AG09309 (cell line): ENCODE measurements at places on chromosomes 12 and 14.
A peak's percentile ranks its signal among the peaks of the same experiment; 100 is the strongest.

- no peak for DNase-seq
Observed at GRCh38 chr12:110431957-110432587, 18.1 kb downstream of the ARPC3 start.

DNA sequence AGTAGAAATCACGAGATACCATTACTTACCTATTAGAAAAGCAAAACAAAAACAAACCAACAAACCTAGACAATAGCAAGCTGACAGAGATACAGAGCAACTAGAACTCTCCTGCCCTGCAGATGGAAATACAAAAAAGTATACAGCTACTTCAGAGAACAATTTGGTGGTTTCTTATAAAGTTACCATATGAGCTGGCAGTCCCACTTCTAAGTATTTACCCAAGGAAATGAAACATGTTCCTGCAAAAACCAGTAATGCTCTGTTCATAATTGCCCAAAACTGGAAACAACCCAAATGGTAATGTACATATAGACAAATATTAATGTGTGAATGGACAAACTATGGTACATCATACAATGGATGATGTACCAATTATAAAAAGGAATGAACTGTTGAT, 31.7 kb downstream of the FUT8 start:
- DNase-seq = no peak

GRCh38 chr12:106417926-106418910, 60.7 kb downstream of the POLR3B start:
- DNase-seq = peak; percentile 38

- no peak for DNase-seq
Observed at GRCh38 chr14:55170526-55170925, 20.9 kb downstream of the DLGAP5 start.

DNA sequence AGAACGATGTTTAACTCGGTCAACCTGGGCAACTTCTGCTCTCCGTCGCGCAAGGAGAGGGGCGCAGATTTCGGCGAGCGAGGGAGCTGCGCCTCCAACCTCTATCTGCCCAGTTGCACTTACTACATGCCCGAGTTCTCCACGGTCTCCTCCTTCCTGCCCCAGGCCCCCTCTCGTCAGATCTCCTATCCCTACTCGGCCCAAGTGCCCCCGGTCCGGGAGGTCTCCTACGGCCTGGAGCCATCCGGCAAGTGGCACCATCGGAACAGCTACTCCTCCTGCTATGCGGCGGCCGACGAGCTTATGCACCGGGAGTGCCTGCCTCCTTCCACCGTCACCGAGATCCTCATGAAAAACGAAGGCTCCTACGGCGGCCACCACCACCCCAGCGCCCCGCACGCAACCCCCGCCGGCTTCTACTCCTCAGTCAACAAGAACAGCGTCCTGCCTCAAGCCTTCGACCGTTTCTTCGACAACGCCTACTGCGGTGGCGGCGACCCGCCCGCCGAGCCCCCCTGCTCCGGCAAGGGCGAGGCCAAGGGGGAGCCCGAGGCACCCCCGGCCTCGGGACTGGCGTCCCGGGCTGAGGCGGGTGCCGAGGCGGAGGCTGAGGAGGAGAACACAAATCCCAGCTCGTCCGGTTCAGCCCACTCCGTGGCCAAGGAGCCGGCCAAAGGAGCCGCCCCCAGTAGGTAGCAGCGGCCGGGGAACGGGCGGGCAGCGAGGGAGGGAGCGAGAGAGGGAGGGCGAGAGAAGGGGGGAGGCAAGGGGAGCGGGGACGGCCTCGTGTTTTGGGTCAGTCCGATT, 513 bp downstream of the HOXC11 start:
- DNase-seq = no peak

- no peak for DNase-seq
Observed at GRCh38 chr14:79525416-79525815, 685.9 kb downstream of the DIO2 start.

DNA sequence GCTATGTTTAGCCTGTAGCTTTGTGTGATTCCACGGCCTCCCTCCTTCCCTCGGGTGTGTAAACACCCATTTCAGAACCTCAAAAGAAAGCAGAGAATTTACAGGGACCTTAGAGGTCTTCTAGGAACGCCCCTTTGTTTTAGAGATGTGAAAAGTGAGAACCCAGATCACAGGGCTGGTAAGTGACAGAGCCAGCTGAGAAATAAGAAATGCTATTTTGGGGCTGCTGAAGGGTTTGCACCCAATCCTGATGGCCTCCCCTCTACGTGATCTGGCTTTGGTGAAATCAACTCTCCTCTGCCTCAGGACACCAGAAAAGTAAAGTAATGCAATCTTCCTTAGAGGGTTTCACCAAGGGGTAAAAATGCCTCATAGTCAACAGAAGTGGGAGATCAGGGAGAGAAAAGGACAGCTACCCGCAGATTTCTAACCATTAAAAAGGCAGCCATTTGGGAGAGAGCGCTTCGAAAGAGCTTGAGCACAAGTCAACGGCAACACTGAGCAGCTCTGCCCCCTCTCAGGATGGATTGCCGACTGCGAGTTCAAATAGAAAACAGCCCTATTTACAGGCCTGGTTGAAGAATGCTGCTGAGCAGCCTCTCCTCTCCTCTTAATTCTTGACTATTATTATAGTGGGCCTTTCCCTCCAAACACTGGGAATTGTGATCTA, 78.5 kb upstream of the RASSF3 start:
- DNase-seq = no peak

GRCh38 chr12:6323340-6323994, 13.0 kb downstream of the PLEKHG6 start:
- DNase-seq = peak; percentile 85

DNA sequence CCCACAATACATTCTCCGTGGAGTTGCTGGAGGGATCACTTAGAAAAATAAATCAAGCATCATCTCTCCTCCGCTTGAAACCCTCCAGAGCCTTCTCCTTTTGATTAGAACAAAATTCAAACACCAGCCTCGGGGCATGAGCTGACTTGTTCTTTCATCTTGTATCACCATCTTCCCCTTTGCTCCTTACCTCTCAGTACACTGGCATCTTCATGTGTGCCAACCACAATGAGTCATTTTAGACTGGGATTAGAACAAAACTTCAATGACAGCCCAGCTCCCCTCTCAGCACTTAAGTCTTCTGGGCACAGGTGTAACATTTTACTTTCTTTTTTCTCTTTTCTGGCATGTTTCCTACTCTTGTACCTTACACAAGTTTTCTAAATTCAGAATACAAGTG, 1159.2 kb upstream of the TMEM132C start:
- DNase-seq = no peak

- no peak for DNase-seq
Observed at GRCh38 chr14:49641697-49642129, 6.7 kb upstream of the DNAAF2 start.

DNA sequence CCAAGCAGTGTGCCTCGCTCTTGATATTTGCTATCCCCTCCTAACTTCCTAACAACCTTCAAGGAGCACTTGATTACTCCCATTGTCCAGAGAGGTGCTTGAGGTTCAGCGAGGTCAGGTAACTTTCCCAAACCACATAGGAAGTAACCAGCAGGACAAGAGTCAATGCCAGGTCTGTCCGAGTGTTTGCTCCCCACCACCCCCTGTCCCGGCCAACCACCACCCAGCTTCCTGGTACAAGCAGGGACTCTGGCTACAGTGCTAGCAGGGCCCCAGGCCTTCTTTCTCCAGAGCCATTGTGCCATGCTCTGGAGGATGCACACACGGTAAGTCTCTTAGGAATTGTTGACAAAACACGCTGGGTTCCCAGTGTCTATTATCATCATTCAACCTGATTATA, 49.2 kb downstream of the SYNE3 start:
- no peak for DNase-seq

- no peak for DNase-seq
Observed at GRCh38 chr12:49951411-49952240, 1.1 kb downstream of the AQP2 start.

GRCh38 chr12:3421191-3421978, 69.6 kb upstream of the PRMT8 start:
- DNase-seq = no peak

DNA sequence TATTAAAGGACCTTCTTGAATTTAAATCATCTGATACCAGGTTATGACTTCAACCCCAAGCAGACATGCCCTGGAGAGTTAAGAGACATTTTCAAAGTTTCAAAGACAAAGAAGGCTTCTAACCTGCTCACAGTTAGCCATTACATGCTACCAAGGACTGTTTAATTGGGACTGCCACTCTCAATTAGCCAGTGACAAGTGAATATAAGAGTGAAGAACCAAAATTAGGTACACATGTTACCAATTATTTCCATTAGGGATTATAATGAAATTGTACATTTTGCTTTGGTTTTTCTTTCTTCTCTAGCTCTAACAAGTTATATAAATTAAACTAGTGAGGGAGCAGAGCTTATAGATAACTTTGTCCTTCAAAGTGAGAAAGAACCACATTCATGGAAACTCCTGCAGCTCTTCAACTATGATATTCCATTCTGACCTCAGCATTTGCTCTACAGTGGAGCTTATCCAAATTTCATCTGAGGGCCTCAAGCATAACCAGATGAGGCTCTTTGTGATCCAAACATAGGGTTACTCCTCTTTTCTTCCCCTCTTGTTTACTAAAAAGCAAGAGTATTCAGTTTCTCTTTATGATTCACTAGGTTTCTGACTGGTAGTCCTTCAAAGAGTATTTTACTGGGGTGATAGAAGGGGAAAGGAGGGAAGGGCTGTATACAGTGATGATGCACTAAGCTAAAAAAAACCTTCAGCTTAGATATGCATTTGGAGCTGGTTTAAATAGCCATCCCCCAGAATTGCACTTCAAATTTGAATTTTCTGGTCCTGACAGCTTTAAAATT, 91.3 kb downstream of the DUSP6 start:
- DNase-seq = no peak

DNA sequence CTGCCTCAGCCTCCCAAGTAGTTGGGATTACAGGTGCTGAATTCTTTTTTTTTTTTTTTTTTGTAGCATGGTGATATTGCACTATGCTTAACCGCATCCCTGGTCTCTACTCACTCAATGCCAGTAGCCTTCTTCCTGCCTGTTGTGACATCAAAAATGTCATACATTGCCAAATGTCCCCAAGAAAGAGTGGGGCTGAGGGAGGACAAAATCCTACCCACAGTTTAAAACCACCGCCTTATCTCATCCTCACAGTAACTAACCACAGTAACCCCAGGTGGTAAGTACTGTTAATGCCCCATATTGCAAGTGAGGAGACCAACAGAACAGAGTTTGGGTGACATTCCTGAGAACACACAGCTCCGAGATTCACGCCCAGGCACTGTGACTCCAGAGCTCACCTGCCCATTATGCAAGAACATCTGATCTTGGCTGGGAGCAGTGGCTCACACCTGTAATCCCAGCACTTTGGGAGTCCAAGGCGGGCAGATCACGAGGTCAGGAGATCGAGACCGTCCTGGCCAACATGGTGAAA, 19.6 kb downstream of the MORN3 start:
- DNase-seq = no peak

DNA sequence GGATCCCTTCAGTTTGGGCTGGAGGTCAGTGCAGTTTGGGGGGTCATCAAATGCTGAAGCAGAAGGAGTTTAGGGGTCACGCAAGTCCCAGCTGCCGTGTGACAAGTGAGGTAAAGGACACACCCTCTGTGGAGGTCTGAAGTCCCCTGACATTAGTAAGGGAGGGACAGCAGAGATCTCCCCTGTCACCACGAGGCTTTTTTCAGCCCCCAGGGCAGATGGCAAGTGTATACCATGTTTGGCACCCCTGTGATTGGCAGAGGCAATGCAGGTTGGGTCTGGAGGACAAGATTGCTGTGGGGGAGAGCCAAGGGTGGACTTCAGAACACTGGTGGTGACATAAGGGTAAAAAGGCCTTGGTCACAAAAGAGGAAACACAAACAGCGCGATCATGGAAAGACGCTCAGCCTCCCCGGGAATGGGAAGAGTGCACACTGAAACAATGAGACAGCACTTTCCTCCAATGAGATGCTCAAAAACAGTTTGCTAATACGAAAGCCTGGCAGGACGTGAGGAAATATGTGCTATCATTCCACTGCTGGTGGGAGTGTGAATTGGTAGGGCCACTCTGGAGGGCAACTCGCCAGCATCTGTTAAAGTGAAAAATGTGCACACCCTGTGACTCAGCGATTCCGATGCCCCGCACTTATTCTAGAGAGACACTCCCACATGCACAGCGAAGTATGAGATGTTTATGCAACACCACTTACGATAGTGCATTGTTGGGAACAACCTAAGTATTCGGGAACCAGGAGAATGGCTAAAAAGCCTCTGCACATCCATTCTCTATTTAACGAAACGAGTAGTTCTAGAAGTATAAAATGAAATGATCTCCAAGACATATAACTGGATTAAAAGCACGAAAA, 14.4 kb upstream of the CD27 start:
- DNase-seq = peak; percentile 98

DNA sequence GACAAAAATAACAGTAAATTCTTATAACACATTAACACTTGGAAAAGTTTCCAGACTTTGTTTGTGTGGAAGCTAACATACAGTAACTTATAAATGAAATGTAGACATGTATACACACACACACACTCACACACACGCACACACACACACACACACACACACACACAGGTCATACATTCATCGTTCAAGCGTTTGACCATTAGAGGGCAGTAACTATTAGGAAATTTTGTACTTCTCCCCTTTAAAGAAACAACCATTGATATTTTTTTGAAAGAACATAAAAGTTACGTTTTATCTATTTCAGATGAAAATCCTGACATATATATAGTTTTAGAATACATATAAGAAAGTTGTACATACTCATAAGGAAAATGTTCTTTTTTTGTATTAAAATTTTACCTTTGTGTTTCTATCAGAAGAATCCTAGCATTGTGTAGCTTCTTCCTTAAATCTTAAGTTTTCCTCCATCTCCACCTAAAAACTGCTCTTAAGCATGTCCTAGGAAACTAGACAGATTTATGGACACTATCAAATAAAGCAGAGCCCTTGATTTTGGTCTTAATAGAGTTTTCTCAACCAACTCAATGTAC, 29.0 kb downstream of the PTPRQ start:
- DNase-seq = peak; percentile 49

DNA sequence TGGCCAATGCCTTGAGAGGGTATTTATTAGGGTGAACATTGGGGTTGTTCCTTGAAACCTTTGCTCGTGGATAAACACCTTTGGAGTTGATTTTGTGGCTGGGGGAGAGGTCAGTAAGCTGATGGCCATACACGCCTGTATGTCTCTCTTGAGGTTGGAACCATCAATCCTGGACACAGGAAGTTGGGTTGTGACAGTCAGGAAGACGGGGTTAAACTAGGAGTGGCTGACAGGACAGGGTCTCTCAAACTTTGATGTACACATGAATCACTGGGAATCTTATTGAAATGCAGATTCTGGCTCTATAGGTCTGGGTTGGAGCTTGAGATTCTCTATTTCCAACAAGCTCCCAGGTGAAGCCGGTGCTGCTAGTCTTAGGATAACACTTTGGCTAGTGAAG, 12.8 kb upstream of the WSCD2 start:
- DNase-seq = no peak

DNA sequence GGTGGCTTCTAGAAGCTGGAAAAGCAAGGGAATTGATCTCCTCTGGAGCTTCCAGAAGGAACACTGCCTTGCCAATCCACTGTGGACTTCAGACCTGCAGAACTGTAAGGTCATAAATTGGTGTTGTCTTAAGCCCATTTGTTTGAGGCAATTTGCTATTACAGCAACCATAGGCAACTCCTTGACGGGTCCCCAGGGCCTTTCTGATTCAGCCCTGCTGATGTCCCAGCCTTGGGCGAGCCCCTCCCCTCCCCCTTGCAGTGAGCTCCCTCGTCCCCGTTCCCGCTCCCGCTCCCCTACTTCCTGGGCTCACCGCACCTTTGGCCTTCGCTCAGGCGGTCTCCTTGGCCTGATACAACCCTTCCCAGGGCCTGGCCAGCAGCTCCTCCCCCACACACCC, 18.9 kb upstream of the DIO3 start:
- DNase-seq = no peak

GRCh38 chr14:72755766-72756165, 138.1 kb downstream of the DPF3 start:
- no peak for DNase-seq

- DNase-seq = no peak
Observed at GRCh38 chr14:95961481-95961880, 77.7 kb upstream of the C14orf132 start.
